Head of caudate nucleus (tissue), 42 donors: ENCODE measurements at places on chromosomes 12 and 14.
A peak's percentile ranks its signal among the peaks of the same experiment; 100 is the strongest.

- DNase-seq, result no peak
Observed at GRCh38 chr14:87207756-87208155, 785.2 kb downstream of the GALC start.

DNA sequence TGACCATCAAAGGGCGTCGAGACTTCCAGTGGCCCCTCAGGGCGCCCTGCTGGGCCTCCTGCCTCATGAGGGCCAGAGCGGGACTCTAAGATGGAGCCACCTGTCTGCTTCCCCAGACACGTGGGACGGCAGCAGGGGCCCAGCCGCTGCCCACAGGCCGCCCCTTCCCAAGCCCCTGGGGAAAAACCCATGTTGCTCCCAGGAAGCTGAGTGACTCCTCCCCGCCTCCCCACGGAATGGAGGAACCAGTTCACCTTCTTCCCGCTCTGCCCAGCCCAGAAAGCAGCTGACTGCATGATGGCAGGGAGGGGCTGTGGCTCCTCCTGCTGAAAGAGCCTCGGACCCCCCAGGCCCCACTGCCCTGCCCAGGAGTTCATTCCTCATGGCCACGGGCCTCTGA is 14.9 kb downstream of the RAB35 start:
- DNase-seq, result no peak

GRCh38 chr12:53956251-53956887 is 1.7 kb downstream of the HOXC12 start:
- no peak for DNase-seq

DNA sequence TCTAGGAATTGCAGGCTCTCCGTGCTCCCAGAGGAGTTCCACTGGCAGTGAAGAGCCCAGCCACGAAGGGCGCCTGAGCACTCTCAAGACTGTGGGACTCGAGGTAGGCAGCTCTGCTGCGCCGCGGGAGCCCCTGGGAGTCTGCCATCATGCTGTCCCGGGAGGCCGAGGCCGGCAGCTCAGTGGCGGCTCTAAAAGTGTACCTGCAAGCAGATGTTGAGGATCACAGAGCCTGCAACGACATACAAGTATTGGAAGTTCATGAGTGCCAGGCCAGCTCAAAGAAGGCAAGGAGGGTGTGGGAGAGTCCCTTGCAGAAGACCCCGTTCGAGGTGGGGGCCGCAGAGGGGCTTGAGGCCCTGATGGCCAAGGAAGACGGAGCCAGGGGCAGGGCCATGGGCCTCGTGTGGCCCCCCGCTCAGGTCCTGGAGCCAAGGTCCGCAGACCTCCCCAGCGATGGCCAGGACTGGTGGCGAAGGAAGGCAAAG is 62.7 kb downstream of the MUCL1 start:
- DNase-seq, result no peak

DNA sequence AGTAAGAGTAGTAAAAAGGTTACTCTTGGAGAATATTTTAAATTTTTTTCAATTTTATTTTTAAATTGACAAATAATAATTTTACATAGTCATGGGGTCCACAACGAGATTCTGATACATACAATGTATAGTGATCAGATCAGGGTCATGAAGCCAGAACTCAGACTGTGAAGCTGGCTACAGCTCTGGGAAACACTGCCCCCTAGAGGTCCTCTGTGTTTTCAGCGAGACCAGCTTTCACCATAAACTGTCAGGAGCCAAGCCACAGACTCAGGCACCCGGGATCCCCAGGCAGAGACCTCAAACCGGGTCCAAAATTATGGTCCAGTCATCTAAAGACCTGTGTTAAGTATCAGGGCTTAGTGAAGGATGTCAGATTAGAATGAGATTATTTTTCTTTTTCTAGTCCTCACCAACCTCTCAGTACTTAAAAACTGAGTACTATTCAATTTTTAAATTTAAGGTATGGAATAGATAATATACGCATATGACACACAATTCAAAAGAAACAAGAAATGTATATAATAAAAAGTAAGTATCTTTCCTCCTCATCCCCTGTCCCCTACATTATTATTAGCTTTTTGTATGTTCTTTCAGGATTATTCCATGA is 397.1 kb downstream of the MDGA2 start:
- DNase-seq, result peak; percentile 62

- DNase-seq, result no peak
Observed at GRCh38 chr14:102605029-102605428, 12.6 kb downstream of the RCOR1 start.

DNA sequence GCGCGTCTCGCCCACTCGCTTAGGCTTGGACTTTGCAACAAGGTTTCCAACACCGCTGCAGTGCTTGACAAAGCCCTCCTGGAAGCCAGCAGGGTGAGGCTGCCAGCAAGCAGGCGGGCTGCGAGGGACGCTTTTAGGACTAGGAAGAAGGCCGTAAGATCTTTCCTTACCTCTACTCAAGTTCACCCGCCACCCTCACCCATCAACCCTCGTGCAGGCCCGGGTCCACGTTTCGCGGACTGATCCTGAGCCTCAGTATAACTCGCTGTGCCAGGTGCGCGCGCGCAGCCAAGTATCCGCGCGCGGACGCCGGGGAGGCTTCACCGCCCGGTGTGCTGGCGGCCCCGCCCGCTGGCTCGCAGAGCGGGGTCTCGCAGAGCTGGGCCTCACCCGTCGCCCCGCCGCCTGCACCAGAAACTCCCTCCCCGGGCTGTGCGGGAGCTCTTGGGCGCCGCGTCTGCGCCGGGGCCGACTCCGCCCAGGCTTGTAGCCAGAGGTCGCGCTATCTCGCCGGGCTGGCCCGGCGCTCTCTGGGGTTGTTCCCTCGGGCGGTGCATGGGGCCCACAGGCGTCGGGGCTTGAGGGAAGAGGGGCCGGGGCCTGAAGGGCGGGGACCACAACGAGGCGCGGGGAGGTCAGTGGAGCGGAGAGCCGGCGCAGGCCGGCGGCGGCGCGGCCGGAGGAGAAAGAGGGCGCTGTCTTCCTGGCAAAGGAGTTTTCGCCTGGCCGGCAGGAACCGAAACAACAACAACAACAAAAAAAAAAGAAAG is 7.6 kb upstream of the SIX1 start:
- no peak for DNase-seq

DNA sequence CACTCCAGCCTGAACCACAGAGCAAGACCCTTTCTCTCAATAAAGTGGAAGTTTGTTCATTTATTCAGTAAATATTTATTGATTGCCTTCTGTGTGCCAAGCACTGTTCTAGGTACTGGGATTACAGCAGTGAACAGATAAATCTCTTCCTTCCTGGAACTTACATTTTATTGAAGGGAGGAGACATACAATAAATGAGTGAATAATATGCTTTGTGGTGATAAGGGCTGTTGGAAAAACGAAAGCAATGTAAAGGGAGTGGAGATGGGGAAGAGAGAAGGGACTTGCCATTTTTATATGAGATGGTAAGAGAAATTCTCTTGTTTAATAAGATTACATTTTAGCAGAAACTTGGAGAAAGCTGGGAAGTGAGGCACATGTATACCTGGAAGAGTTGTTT is 1.6 kb downstream of the GSKIP start:
- no peak for DNase-seq

- no peak for DNase-seq
Observed at GRCh38 chr12:45468751-45469615, 253.1 kb downstream of the ANO6 start.

- no peak for DNase-seq
Observed at GRCh38 chr12:27355486-27355885, 22.9 kb downstream of the BMAL2 start.

DNA sequence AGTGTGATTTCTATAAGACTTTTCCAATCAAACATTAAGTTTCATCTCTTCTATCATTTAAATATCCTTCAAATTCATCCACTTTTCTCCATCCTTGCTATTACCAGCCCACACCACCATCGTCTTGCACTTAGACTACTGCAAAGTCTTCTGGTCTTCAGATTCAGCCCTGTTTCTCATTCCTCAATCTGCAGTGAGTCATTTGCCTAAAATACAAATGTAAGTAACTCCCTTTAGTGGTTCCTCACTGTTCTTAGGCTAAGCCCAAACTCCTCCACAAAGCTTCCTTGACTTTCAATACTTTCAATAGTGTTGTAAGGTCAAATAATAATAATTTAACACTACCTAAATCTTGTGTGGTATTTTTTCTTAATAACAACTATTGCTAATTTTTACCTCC is 83.3 kb downstream of the PLEKHG7 start:
- DNase-seq, result no peak

DNA sequence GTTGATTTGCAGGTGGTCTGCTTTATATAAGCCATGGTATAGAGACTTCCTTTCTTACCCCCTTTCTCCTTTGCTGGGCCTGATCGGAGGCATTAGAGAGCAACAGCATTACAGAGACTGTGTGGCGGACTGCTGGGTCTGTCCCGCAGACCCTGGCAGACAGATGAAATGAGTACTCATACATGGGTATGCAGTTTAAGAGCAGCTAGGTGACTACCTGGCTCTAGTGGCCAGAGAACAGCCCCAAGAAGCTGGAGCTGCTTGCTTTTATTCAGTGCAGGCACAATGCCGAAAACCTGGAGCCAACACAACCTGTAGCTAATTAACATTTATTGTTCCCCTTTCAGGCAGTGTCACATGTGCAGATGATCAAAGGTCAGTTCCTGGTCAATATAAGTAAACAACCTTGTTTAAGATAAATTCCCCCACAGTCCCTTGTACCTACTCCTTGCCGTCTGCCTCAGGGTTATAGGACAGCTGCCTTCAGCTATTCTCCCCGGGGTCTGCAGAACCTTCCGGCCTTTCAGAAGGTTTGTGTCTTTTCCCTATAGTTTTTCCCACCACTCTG is 160.0 kb downstream of the TRHDE start:
- no peak for DNase-seq

DNA sequence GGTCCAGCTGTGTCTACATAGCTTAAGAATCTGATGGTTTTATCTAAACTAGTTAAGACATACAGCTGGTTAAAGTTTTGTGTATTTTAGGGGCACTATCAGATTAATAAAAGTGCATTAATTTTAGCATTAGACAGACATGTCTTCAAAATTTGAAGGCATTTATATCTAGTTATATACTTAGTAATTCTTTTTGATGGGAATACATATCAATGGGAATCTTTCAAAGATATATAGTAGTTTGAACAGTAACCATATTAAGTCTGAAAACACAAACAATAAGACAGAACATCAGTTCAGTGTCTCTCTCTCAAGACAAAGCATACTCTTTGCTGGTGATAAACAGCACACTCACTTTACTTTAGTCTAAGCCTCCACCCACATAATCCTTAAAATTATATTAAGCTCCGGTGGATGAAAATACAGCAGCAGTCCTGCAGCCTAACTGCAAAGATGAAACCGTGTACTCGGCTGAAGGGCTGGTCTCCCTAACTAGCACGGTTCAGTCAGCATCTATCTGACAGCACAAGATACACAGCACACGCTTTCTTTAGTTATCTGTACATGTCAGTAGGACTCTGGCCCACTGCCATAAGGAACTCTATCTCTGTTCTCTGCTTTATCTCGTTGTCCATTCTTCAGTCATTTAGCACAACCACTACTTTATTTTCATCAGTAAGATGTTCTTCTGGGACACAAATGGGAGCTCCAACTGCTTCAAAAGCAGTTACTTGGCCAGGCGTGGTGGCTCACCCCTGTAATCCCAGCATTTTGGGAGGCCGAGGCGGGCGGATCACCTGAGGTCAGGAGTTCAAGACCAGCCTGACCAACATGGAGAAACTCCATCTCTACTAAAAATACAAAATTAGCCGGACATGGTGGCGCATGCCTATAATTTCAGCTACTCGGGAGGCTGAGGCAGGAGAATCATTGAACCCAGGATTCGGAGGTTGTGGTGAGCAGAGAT is 80.5 kb downstream of the MED13L start:
- DNase-seq, result no peak

DNA sequence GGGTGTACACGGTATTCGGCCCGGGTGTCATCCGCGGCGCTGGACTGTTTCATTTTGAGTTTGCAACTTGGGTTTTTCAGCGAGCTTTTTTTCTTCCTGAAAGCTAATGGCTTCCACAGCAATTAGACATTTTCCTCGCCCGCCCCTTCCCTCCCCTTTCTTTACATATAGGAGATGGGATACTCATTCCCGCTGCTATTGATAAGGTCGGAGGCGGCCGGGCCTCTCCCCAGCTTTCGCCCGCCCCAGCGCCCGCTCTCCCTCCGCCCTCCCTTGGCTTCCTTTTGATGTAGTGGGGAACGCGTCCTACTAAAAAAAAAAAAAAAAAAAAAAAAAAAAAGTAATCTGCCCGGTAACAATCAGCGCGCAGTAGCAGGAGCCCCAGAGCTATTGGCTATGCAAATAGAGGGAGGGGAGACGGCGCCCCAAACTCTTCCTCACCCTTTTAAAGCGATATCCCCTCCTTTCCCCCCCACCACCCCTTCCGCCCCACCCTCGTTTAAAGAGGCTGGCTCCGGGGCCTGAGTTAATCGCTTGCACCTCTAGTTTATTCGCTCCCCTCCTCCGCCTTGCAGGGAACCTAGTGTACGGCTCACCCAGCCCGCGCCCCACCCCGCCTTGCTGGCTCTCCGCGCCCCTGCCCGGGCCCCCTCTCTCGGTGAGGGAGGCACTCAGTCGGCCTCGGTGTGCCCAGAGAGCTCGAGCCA is 1.7 kb upstream of the CCND2 start:
- DNase-seq, result no peak

- DNase-seq, result no peak
Observed at GRCh38 chr12:26846416-26846815, 13.4 kb upstream of the ITPR2 start.

DNA sequence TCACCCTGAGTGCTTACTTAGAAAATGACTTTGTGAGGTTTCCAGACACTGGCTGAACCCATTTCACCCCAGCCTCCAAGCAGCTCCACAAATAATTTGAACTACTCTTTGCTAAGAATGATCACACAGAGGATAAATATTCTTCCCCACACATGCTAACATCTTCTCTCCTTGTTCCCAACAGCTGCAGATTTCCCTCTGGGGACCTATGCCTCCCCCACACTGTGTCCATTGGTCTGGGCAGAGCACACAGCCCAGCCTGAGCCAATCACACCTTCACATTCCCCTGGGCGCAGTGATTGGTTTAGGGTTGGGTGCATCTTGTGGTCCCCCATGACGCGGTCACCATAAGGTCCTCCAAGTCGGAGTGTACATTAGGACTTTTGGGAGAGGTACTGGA is 6.9 kb downstream of the SDR9C7 start:
- no peak for DNase-seq
